ENCODE measurements at places on chromosomes 3 and 15.

- H3K27ac ChIP-seq = peak overlapping the region; percentile 96
- H3K36me3 ChIP-seq = no peaks in the 10 kb centered on the region
- H3K4me1 ChIP-seq = peaks cover 47% of the 10 kb centered on the region
- H3K4me3 ChIP-seq = peak overlapping the region; percentile 95
- no peak for DNase-seq
Observed at GRCh38 chr3:12663401-12663935, 449 bp downstream of the RAF1 start.

- no peak for DNase-seq
- no peaks in the 10 kb centered on the region for H3K36me3 ChIP-seq
- H3K27me3 ChIP-seq = no peaks in the 10 kb centered on the region
- H3K27ac ChIP-seq = no peak overlapping the region
Observed at GRCh38 chr3:2826453-2826852, 283.7 kb downstream of the IL5RA start.

DNA sequence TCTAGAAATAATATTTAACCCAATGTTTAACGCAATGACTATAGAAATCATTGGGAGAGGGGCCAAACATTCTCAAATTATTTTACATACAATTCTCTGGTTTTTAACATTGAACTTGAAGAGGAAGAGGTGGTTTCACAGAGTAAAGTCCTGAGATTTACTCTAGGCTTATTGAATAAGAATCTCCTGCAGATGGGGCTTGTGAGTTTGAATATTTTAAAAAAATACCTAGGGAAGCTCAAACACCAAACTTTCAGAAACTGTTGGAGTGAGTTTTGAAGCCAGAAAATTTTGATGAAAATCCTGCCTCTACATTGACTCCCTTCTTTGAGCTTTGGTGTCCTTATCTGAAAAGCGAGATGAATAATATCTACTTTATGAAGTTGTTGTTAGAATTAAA, 906.6 kb downstream of the TUSC7 start:
- no peaks in the 10 kb centered on the region for H3K27me3 ChIP-seq
- H3K36me3 ChIP-seq = no peaks in the 10 kb centered on the region
- no peak for DNase-seq
- no peaks in the 10 kb centered on the region for H3K4me1 ChIP-seq

- H3K4me3 ChIP-seq = no peak overlapping the region
- no peak overlapping the region for H3K27ac ChIP-seq
- no peak for DNase-seq
- H3K27me3 ChIP-seq = peaks cover 48% of the 10 kb centered on the region
Observed at GRCh38 chr3:187667526-187667925, 2.7 kb downstream of the SST start.

GRCh38 chr3:68699541-68699940, 232.8 kb downstream of the TAFA4 start:
- H3K27ac ChIP-seq = no peak overlapping the region
- H3K36me3 ChIP-seq = no peaks in the 10 kb centered on the region
- H3K27me3 ChIP-seq = no peaks in the 10 kb centered on the region
- H3K4me1 ChIP-seq = no peaks in the 10 kb centered on the region

DNA sequence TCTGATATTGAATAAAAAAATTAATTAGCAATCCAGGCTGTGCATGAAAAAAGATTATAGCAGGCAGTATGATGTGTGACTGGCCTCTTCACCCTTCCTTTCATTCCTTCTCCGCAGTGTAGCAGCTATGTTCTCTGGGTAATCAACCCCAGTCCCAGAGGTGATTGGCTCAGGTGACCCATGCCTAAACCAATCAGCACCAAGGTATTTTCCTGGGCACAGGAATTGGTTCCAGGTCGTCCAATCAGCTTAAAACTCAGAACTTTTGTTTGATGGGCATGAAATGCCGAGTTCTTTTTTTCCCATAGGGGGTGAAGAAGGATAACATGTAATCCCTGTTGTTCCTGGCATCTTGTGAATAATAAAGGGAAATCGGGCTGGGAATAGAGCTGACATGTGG, 5.8 kb upstream of the BNC1 start:
- no peak overlapping the region for H3K27ac ChIP-seq
- H3K4me3 ChIP-seq = no peak overlapping the region
- H3K27me3 ChIP-seq = peaks cover 15% of the 10 kb centered on the region
- no peaks in the 10 kb centered on the region for H3K36me3 ChIP-seq
- DNase-seq = no peak

- peak overlapping the region; percentile 91 for H3K4me3 ChIP-seq
- H3K4me1 ChIP-seq = peaks cover 3% of the 10 kb centered on the region
- peak overlapping the region; percentile 99 for H3K27ac ChIP-seq
- no peaks in the 10 kb centered on the region for H3K27me3 ChIP-seq
- no peak for DNase-seq
- H3K36me3 ChIP-seq = no peaks in the 10 kb centered on the region
Observed at GRCh38 chr15:68278345-68278594, 725 bp downstream of the FEM1B start.

DNA sequence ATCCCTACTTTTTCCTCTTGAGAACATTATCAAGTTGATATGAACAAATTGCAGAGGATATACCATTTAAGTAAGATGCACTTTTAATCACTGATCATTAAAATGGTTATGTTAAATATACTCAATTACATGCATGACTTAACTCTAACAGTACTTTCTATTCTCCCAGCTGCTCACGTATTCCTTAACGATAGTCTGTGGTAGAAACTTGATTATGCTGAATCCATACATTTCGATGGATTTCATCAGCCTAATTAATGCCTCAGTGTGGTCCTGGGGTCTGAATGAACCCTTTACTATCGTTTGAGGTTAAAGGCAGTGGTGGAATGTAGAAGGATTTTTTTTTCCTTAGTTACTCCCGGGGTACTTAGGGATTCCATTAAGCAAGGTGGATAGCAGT, 18.6 kb downstream of the SOX2 start:
- H3K27me3 ChIP-seq = peaks cover 88% of the 10 kb centered on the region
- no peak overlapping the region for H3K4me3 ChIP-seq
- H3K4me1 ChIP-seq = peaks cover 11% of the 10 kb centered on the region
- no peaks in the 10 kb centered on the region for H3K36me3 ChIP-seq
- H3K27ac ChIP-seq = no peak overlapping the region

DNA sequence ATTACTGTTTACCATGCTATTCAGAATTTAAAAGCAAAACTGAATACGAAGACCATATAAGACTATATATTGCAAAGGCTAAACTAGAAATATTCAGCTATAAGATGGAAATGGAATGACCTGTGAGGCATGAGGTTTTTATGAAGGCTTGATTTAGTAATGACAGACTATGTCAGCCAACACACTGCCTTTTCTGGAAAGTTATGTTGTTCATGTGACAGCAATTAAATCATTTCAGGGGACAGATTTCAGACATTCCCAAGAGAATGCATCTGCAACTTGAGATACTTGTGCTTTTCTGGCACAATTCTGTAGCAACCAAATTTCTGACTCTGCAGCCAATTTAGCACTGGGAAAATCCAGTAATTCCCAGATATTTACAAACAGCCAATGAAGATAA, 8.6 kb upstream of the GATM start:
- no peak overlapping the region for H3K4me3 ChIP-seq
- no peak for DNase-seq
- peak overlapping the region; percentile 71 for H3K27ac ChIP-seq
- H3K27me3 ChIP-seq = no peaks in the 10 kb centered on the region
- no peaks in the 10 kb centered on the region for H3K36me3 ChIP-seq
- peaks cover 53% of the 10 kb centered on the region for H3K4me1 ChIP-seq

DNA sequence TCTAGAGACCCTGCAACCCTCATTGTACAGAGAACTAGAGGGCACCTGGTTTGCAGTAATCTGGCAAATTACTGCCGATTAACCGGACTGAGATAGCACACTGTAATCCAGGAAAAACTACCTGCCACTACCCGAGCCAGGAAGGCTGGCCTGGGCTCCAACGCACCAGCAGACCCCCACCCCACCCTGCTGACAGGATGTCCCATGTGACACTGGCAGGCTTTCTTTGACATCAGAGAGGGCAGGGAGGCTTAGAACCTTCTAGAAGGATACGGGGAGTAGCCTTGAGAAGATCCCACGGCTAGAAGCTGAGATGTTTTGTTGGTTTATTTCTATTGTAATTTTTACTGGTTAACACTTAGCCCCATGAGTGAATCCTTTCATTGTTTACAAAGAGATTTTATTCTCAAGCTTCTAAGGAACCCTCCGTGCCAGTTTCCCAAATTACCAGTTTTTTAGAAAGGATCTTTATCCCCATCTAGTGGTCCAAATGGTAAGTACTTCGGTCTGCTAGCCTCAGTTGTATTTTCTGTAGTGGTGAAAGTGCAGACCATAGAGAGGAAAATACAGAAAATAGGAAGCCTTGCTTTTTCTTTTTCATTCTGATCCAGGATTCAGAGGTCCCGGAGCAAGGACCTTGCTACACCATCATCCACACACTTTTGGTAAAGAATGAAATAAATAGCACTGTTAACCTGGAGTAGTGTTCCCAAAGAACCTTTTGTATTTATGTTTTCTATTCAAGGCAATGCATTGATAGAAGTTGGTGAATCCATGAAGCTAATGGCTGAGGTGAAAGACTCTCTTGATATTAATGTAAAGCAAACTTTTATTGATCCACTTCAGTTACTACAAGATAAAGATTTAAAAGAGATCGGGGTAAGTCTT, 81.9 kb upstream of the ADAMTSL3 start:
- no peaks in the 10 kb centered on the region for H3K4me1 ChIP-seq
- H3K27ac ChIP-seq = no peak overlapping the region
- DNase-seq = no peak
- no peaks in the 10 kb centered on the region for H3K36me3 ChIP-seq
- peaks cover 4% of the 10 kb centered on the region for H3K27me3 ChIP-seq

DNA sequence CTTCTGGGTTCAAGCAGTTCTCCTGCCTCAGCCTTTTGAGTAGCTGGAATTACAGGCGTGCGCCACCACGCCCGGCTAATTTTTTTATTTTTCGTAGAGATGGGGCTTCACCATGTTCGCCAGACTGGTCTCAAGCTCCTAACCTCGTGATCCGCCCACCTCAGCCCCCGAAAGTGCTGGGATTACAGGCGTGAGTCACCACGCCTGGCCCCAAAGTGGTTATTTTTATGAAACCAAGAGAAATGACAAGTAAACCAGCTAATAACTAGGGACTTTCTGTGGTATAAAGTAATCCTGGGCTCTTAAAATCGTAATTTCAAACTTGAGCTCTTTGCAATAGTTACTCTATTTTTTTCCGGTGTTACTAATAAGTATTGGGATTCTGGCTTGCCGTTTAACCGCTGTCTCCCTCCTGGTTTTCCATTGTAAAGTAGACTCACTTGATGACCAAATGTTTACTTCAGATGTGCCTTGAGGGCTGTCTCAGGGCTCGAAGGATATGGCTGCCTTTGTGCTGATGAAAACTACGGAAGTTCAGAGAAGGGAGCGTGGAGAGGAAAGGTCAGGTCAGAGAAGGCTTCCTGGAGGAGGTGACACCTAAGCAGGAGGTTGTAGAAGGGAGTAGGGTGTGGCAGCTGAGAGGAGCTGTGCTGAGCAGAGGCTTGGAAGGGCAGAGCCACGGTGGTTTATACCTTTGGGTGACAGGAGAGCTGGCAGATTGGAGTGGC, 4.2 kb downstream of the ZSCAN2 start:
- H3K27me3 ChIP-seq = no peaks in the 10 kb centered on the region
- no peak overlapping the region for H3K27ac ChIP-seq
- H3K36me3 ChIP-seq = peaks cover 53% of the 10 kb centered on the region
- DNase-seq = no peak

- no peak for DNase-seq
- H3K27ac ChIP-seq = no peak overlapping the region
- H3K4me1 ChIP-seq = peaks cover 9% of the 10 kb centered on the region
- H3K27me3 ChIP-seq = no peaks in the 10 kb centered on the region
Observed at GRCh38 chr3:131338948-131339640, 42.5 kb upstream of the NUDT16 start.

DNA sequence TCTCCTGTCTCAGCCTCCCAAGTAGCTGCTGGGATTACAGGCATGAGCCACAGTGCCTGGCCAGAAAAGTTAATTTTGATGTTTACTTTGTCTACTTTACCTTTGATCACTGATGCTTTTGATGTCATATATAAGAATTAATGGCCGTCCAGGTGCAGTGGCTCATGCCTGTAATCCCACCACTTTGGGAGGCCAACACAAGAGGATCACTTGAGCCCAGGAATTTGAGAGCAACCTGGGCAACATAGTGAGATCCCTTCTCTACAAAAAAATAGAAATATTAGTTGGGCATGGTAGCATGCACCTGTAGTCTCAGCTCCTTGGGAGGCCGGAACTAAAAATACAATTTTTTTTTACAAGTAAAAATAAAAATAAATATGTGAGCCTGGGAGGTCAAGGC, 6.8 kb upstream of the INO80 start:
- no peak overlapping the region for H3K27ac ChIP-seq
- H3K36me3 ChIP-seq = no peaks in the 10 kb centered on the region
- H3K4me1 ChIP-seq = no peaks in the 10 kb centered on the region
- no peak overlapping the region for H3K4me3 ChIP-seq
- DNase-seq = no peak

DNA sequence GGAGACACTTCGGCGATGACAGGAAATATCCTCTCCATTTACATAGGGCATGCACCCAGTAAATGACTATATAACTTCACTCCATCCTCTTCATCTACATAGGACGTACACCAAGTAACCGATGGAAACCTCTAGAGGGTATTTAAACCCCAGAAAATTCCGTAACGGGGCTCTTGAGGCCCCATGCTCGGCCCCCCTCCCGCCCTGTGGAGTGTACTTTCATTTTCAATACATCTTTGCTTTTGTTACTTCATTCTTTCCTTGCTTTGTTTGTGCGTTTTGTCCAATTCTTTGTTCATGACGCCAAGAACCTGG, 7.5 kb upstream of the FAM107A start:
- H3K27me3 ChIP-seq = no peaks in the 10 kb centered on the region
- peak overlapping the region; percentile 76 for H3K27ac ChIP-seq
- no peaks in the 10 kb centered on the region for H3K36me3 ChIP-seq
- DNase-seq = no peak

- H3K36me3 ChIP-seq = no peaks in the 10 kb centered on the region
- no peak overlapping the region for H3K27ac ChIP-seq
- H3K4me1 ChIP-seq = no peaks in the 10 kb centered on the region
- H3K27me3 ChIP-seq = no peaks in the 10 kb centered on the region
- no peak for DNase-seq
Observed at GRCh38 chr3:194521510-194522260, 34.9 kb upstream of the ATP13A3 start.

DNA sequence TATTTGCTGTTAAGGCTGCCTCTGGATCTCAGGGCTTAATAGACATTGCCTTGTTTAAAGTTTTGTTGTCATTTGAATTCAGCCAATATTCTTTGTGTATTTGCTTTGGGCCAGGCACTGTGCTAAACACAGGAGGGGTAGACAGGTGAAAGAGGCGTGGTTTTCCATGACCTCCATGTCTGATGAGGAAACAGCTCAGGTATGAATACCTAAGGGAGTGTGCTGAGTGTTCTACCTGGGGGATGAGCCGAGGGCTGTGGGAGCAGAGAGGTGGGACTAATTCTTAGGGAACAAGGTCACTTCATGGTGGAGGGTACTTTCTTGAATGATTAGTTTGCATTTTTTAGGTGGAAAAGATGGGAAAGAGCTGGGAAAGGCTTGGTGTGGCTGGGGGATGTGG, 108.2 kb downstream of the THSD4 start:
- no peaks in the 10 kb centered on the region for H3K36me3 ChIP-seq
- peaks cover 32% of the 10 kb centered on the region for H3K4me1 ChIP-seq
- H3K27me3 ChIP-seq = no peaks in the 10 kb centered on the region
- no peak overlapping the region for H3K27ac ChIP-seq
- no peak for DNase-seq

- no peak overlapping the region for H3K4me3 ChIP-seq
- no peak for DNase-seq
- no peaks in the 10 kb centered on the region for H3K36me3 ChIP-seq
- no peaks in the 10 kb centered on the region for H3K27me3 ChIP-seq
- no peak overlapping the region for H3K27ac ChIP-seq
- no peaks in the 10 kb centered on the region for H3K4me1 ChIP-seq
Observed at GRCh38 chr15:96733721-96734120, 403.2 kb downstream of the NR2F2 start.

Measured in heart right ventricle (tissue), 16 donors.